ENCODE measurements at places on chromosomes 11 and 22.

DNA sequence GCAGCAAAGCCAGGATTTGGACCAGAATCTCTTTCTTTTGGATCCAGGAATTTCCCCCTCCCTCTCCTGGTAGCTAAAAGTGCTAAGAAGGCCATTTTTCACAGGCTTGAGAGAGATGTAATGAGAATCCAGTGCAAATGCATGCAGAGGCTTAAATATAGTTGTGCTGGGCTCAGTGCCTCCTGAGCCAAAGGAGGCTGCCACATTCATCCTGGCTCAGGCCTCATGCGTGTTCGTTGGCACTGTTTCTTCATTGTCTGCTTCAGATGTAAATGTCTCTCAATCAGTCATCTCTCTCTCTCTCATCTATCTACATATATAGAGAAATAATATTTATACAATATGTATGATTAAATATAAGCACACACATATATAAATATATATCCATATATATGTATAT lies 83.6 kb downstream of the INSC start:
- ATAC-seq, result no peak

DNA sequence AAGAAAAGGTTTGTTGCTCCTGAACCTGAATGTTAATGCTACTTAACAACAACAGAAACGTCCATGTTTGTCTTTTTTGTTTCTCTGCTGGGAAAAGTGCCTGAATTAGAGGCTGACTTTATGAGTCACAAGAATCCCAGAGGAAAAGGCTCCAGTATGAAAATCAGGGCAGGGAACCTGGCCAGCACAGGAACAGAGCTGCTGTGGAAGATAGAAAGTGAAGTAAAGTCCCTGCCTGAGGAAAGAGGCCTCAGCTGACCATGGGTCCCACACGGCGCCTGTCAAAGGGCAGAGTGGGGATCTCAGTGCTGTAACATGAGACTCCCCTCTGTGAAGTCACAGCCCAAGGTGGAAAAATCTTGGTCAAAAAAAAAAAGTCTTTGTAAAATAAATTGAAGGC lies 632.3 kb upstream of the CCDC90B start:
- no peak for ATAC-seq

- ATAC-seq, result no peak
Measured at GRCh38 chr22:47784367-47784983, 1022.0 kb downstream of the TBC1D22A start.

DNA sequence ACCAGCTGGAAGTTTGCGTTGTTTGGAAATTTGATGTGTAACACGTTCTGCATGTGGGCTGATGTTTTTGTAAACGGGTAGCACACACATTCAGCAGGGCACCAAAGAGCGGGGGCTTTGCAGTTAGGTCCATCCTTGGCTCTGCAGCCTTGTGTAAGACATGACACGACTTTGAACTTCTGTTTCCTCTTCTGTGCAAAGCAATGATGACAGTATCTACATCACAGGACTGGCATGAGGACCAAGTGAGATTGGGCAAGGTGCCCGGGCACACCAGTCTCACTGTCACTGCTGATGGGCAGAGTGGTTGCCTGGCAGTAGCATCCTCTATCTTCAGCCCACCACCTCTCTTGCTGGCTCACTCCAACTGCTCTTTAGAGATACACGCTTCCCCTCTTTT lies 3.3 kb downstream of the TCN2 start:
- ATAC-seq, result no peak

GRCh38 chr22:40605761-40606160 lies 30.8 kb downstream of the MRTFA start:
- ATAC-seq, result no peak

DNA sequence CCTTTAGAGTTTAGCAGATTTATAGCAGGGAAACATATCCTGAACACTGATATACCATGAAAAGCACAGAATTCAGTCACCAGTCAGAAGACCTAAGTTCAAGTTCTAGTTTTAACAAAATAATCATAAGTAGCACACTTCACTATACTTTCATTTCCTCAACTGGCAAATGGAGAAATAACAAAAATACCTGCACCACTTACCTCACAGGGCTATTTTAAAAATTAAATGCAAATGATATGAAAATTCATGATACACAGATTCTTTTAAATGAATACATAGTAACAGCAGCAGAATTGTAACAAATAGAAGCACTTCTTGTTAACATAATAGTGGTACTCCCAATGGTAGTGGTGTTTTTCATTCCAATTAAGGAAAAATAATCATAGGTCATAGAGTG lies 139.0 kb downstream of the FCHSD2 start:
- ATAC-seq, result peak; percentile 72

DNA sequence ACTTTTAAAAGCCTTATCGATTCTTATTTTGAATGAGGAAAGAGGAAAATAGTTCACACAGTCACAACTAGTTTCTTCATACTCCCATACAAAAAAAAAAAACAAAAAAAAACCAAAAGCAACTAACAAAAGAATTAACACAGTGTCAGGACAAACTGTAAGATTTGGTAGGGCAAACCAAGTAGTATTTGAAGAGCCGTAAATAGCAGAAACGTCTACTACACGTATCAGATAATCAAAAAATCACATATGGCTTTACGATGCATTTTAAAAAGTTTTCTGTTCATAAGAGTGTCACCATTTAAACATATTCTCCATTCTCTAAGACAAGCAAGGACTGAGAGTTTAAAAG lies 2.3 kb downstream of the PICALM start:
- ATAC-seq, result no peak

DNA sequence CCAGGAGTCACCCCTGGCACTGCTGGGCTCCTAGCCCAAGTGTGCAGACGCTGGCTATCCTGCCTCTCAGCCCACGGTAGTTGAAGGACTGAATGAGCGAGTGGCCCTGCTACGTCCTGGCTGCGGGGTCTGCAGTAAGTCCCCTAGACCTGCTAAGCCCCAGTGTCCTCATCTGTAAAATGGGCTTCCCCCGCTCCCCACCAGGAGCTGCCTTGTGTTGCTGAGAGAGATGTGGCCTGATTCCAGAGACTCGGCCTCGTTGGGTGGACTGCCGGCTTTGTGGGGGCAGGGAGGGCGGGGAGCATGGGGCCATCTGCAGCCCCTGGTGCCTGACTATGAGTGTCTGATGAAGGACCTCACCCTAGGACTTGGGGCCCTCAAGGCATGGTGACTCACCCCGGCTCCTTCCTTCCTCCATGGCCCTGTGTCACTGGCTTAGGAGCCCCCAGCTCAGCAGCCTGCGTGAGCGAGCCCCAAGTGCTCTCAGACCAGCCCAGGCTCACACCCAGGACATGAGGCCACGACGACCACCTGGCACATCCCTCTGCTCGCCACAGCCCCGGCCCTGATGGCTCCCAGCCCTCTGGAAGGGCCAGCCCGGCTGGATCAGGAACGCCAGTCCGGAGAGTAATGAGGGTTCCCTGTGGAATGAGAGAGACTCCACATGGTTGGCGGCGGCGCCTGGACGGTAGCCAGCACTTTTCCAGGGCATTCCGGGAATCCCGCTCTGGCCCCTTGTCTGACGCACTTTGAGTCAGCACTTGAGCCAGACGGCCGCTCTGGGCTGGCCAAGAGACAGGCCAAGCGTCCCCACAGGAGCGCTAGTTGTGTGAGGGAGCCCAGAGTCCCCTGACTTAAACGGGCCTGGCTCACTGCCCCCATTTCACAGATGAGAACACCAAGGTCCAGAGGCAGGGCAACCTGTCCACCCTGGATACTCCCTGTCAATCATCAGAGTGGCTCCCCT lies 50.5 kb upstream of the SHISAL1 start:
- no peak for ATAC-seq

DNA sequence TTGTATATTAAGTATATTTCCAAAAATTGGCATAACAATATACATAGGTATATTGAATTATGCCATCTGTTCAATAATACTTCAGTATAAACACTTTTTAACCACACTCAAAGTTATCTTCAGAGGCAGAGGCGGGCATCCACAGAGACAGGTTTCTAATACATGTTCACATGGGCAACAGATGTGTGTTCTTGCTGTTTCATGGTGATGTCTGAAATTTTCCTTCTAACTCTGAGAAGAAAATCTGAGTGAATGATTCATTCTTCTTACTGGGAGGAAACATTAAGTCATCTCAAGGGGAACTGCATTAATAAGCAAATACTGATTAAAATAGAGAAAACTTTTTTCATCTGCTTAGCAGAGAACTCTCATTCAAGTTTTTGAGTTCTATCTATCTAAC lies 1074.5 kb downstream of the LRRC4C start:
- no peak for ATAC-seq

DNA sequence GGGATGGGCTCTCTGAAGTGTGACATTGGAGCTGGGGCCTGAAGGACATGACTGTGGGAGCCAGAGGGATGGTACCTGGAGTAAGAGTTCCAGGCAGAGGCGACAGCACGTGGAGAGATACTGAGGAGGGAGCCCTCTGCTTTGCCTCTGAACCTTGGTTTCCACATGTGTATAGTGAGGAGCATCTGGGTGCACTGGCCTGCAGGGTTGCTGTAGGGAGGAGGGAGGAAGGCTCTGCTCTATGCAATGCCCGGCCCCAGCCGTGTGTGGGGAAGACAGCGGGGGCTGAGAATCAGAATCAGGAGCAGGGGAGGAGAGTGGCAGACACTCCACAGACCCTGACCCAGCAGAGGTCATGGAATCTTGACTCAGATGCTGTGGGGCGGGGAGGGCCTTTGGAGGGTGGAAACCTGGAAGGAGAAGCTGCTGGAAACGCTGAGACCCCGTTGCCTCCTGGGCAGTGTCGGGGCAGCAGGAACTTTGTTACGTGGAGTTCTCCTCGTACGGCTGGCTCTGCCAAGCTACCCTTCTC lies 4.0 kb downstream of the SCYL1 start:
- no peak for ATAC-seq

GRCh38 chr11:96794152-96794551 lies 404.3 kb downstream of the JRKL start:
- ATAC-seq, result no peak

GRCh38 chr22:26053737-26054316 lies 115.4 kb upstream of the SEZ6L start:
- no peak for ATAC-seq

DNA sequence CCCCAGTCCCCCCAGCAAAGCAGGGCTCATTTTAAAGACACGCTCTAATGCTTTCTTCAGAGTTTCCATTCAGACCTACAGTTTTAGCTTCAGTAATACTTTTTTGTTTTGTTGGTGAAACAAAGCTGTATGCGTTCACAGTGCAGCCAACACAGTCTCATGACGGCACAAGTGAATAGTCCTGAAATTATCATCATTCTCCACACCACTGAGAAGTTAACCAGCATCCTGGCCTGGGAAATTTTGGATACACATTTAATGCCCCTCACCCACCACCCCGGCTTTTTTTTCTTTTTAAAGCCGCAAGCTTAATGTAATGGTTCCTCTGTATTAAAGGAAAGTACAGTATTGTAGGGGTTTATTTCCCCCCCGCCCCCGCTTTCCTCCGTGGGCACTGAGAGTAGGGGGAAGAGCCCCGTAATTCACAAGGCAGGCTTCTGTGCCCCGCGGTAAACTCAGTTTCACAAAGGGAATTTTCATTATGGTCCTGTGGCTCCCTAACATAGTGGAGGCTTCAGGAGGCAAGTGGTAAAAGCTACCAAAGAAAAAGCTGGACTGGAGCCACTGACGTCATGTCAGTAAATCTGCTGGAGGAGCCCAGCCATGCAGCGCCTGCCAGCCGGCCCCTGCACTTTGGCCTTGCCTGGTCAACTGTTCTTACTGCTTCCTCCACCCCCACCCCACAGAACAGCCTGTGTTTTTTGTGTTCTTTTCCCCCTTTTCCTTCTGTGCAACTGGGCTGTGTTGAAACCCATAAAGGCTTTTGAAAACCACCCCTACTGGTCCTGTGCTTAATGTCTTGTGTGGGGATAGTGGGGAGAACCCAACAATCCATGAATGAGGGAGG lies 18.2 kb downstream of the TEAD1 start:
- no peak for ATAC-seq

GRCh38 chr22:47121791-47122190 lies 359.3 kb downstream of the TBC1D22A start:
- no peak for ATAC-seq

DNA sequence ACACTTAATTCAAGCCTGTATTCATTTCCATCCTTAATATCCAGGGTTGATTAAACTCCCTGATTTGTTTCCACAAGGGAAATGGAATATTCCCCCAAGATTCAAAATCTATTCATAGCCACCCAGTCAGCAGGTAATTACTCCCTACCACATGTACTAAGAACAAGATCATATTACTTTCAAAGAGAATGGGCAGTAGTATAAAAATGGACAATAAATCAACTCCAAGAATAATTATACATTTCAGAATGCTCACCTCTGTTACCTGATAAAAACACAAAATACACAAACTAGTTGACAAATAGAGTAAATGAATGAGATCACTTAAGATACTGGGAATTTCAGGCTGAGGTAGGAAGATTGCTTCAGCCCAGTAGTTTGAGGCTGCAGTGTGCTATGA lies 8.5 kb upstream of the FEZ1 start:
- ATAC-seq, result no peak
